Stimulated activated naive CD4-positive, alpha-beta T cell treated with Interleukin-2 at 50 U/mL for 16 hours (primary cell): ENCODE measurements at places on chromosomes 7 and 10.

DNA sequence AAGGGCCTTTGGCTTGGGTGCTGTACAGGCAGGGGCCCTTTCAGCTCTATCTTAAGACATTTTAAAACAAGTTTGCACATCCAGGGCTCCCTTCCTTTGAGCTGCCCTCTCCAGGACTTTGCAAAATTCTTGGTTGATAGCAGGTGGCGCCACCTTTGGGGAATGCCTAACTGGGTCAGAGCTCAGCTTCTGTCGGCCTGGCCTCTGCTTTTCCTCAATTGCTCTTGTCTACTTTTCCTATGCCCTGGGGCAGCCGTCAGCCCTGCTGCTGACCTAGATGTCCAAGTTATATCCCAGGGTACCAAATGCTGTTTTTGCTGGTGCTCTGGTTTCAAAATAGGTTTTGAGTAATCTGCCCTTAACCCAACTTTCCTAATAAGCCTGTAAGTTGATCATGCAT is 65.8 kb downstream of the APBB1IP start:
- no peak for DNase-seq

GRCh38 chr7:112266595-112267270 is 60.2 kb downstream of the ZNF277 start:
- no peak for DNase-seq

GRCh38 chr10:62068464-62068863 is 167.0 kb downstream of the ARID5B start:
- no peak for DNase-seq

DNA sequence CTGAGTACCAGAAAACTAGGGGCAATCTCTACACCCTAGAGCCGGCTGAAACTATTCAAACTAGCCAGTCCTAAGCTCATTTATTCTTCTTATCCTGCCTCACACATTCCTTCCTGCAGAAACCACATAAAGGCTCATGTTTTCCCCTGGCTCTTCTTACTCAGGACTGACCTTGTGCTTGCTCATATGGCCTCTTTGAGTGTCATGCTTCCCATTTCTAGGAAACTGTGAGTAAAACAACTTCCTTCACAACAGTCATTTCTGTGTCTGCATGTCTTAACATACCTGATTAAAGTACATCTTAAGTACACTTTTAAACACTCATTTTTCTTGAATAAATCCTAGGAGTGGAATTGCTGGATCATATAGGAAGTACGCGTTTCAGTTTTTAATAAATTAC is 52.3 kb upstream of the KIAA1217 start:
- no peak for DNase-seq

GRCh38 chr7:78279457-78279856 is 480.9 kb downstream of the PHTF2 start:
- no peak for DNase-seq

DNA sequence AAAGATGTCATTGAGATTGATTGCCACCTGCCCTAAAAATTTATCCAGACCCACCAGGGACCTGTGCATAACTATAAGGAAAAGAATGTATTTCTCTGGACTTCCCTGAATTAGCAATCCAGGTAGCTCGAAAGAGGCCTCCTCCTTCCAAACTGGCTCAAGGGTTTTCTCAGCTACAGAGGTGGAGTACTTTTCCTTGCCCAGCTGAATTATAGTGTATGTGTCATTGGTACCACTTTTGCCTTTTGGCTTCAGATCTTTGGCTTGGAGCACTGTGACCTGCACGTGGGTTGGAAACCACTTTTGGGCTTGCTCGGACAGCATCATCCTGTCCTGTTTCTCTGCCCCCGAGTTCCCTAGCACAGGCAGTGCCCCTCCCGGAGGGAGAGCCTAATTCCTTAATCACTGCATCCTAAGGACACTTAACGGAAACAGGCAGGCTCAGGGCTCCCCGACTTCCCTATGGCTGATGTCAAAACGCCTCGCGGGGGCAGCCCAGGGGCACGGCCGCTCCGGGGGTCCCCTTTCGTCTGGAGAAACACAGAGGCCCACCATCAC is 825 bp downstream of the RAB11FIP2 start:
- no peak for DNase-seq

DNA sequence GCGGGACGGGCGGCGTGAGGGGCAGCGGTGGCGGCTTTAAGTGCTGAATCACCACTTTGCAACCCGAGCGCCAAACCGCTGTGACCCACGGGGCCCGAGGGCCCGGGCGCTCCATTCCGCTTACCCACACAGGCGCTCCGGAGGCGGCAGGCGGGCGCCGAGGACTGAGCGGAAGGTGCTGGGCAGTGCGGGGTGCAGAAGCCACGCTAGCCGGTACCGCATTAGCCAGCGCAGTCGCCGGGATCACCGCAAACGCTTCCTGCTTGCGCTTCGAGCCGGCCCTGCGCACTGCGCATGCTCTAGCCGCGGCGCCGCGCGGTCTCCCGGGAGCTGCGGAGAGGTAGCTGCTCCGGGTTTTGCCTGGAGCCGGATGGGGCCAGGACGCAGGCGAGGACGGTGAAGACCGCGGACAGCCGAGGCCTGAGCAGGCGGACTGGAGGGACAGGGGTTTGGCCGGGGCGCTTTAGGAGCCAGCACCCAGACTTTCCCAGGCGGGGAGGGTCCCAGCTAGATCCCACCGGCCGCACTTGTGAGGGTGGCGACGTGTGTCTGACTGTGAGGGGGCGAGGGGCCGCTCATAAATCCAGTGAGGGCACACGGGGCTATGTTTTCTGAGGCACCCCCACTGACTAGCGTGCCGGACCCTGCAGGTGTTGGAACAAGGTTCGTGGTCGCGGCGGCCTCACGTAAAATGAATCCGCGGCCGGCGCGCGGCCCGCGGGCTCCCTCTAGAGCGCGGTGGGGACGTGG is at the start of gene IDE:
Gene IDE, minus strand, starts transcription at position 296 of the 750 bp plus-strand sequence. Its CDS starts 74 bp downstream, at position 222.
- peak; percentile 75 for DNase-seq

DNA sequence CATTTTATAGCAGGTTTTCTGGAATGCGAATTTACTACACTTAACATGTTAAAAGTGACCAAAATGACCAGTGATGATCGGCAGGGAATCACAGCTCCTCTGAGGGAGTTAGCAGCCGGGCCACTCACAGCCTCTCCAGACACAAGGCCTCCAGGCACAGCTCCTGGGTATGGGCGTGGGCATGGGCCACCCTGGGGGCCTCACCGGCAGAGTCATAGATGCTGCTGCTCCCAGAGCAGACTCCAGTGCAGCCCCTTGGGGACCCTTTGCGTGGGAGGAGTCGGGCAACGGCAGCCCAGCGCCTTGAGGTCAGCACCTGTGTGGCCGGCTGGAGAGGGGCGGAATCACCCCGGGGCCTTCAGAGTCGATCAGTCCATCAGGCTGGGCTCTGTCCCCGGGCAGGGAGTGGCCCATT is 8.6 kb downstream of the KNDC1 start:
- DNase-seq = no peak

DNA sequence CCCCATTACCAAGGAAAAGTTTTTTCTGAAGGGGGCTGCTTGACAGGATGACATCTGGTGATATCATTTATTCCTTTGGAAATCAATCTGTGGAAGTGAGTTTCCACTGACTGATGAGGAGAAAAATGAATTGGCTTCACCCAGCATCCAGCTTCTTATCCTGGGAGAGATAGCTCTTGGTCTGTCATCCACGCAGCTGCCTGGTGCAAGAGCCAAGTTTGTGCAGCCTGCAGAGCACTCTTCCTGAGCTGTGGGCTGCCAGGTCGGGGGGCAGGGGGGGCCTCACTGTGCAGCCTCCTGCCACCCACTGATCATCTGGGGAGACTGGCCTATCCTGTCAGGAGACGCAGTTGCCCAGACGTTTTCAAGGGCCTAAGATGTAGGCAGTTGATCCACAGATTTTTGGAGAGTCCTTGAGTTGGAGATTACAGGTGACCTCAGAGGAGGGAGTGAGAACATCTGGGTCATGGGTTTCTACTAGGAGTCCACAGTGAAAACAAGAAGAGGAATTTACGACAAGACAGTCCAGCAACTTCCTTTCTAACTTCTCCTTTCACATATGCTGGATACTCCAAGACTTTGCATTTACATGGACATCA is 75.4 kb downstream of the EGFR start:
- no peak for DNase-seq

- DNase-seq = no peak
Measured at GRCh38 chr7:47581438-47581803, 490 bp downstream of the TNS3 start.

GRCh38 chr10:69181433-69181832 is 1.4 kb downstream of the SUPV3L1 start:
- no peak for DNase-seq

DNA sequence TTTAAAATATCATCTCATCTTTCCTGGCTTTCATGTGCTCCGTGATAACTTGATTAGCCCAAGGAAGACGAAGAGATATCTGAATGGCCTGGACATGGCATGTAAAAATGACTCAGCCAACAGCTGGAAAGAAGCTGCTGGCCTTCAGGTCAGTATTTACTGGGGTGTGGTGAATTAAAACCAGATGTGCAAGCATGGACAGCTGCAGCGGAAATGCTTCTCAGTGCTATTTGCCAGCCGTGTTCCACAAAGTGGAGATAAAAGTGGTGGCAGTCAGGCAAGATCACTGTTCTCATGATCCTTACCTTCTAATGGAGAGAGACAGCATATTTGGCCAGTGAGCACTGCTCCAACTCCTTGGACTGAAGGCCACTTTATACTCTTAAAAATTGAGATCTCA is 203.1 kb upstream of the VSTM2A start:
- DNase-seq = no peak

- no peak for DNase-seq
Measured at GRCh38 chr10:104273286-104273685, 4.3 kb downstream of the GSTO2 start.

- DNase-seq = no peak
Measured at GRCh38 chr7:4931943-4932342, 27.0 kb downstream of the MMD2 start.

- DNase-seq = no peak
Measured at GRCh38 chr10:105743343-105744056, 1102.4 kb downstream of the SORCS3 start.

DNA sequence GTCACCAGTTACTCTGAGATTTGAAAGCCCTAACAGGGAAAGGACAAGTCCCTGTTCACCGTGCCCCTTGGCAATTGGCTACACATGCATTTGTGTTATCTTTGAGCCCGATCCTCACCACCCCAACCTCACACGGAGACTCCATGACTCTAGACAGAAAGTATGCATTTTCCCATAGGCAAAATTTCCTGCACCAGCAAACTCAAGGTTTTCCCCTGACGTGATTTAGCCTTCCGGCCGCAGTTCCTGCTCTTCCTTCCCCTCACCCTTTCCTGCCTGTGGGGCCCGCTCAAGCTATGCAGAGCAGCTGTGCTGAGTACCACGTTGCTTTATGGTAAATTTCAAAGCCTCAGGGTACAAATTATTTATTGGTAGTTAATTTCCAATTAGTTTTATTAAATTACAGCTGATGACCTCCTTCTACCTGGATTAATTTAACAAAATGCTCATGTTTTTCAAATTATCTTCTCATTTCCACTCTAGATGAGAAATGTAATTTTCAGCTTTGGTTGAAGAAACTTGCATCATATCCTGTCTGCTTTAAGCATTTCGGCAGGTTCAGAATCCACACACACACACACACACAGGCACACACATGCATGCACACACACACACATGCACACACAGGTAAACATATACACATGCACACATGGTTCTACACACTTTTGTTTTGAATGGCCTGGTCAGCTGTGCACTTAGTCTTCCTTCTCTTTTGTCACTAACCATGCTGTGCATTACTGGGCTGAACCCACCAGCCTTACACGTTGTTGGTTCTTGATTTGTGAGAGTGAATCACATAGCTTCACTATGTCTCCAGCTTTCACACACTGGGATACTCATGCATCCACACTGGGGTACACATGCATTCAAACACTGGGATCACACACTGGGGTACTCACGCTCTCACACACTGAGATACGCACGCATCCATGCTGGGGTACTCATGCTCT is 283.1 kb upstream of the PITRM1 start:
- DNase-seq = no peak
